NCI-H187 treated with DMSO at 0.1 percent for 48 hours (cell line): ENCODE measurements at places on chromosomes 3 and 15.

DNA sequence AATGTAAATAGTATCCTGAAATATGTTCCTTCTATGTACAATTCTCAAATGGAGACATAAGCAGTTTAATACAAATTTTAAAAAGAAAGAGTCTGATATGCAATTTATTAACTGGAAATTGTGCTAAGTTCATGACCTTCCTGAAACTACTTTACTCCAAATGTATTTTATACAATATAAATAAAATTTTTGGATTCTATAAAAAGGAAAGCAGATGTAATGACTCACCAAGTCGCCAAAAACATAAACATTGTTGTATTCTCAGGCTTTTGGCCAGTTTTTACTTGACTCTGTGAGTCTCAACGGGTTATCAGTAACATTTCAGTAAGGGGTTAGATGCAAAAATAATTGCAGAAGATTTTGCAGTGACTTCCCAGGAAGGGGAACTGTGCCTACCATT lies 948.2 kb downstream of the EPHA3 start:
- no peak for DNase-seq

- DNase-seq = no peak
Measured at GRCh38 chr15:83747050-83747717, 93.3 kb downstream of the ADAMTSL3 start.

DNA sequence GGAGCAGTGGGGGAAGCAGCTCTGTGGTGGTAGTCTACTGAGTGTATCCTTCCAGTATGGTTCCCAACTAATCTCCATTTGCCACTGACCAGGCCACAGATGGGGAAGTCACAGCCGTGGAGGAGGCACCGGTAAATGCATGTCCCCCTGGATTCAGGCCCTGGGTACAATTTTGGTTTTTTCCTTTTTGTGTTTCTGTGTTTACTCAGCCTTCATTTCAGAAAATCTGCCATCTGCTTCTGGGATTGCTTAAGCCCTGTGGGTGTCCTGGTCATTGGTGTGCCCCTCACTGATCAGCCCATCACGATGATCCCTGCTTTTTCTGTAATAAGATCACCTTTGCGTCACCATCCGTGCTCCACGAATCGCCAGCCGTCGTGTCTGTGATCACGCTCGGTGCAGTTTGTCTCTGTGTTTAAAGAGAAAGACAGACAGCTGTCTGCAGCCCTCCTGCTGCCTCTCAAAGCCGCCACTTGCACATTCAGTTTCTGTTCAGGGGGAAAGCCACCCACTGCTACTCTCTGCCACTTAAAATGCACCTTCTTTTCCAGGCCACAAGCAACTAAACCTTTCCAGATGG lies 68.9 kb downstream of the DNASE1L3 start:
- no peak for DNase-seq

- DNase-seq = no peak
Measured at GRCh38 chr3:187624588-187624987, 45.6 kb downstream of the SST start.

- DNase-seq = no peak
Measured at GRCh38 chr15:73763931-73764330, 10.8 kb upstream of the INSYN1 start.

DNA sequence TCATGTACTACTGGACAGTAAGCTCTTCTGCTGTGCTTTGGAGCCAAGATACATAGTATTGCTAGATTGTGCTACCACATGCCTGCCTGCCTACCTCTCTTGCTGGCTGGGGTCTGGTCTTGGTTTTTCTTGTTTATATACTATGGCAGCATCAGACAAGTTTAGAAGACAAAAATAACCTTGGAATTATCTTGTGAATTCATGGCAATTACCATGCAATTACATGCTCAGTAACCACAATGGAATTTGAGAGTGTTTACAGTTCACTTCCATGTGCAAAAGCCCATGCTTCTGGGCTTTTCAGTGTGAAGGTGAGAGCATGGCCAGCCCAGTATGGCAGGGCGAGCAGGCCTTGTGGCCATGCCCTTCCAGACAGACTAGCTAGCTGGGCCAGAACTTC lies 48.0 kb upstream of the C15orf61 start:
- DNase-seq = no peak

DNA sequence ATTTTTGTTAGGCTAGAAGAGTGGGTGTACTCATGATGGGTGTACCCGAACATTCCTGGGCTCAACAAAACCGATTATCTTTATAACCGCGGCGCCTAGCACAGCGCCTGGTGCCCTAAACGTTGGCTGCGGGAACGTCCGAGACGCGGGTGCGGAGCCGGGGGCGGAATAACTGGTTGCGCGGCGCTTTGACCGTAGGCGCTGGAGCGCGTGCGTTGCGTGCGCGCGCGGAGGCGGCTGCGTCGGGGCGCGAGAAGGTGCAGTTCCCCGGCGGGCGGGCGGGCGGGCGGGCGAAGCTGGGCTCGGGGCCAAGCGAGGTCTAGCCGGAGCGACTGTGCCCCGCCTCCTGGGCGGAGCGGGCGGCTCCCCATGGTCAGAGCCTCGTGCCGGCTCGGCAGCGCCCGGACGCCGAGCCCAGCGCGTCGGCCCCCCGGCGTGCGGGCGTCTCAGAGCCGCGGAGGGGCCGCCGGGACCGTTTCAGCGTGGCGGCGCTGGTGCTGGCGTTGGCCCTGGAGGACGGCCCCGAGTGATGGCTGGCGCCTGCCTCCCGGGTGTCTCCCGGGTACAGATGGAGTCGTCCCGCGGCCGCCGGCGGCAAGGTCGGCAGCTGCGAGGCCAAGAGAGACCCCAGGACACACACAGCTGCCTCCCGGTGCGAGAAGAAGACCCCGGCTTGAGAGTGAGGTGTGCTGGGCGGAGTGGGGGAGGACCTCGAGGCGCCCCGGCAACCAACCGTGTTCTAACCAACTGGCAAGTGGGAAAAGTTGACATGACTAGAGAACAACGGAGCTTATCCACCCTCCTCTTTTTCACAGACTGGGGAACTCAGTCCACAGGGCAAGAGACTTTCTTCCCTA lies at the start of gene PLAAT1:
Gene PLAAT1, plus strand, starts transcription at position 373 of the 857 bp plus-strand sequence. CDS start 14,429 bp downstream, outside the sequence.
- no peak for DNase-seq

- DNase-seq = no peak
Measured at GRCh38 chr3:149010504-149010951, 19.2 kb downstream of the GYG1 start.
